D341Med (cell line): ENCODE measurements at places on chromosomes 6 and 20.

DNA sequence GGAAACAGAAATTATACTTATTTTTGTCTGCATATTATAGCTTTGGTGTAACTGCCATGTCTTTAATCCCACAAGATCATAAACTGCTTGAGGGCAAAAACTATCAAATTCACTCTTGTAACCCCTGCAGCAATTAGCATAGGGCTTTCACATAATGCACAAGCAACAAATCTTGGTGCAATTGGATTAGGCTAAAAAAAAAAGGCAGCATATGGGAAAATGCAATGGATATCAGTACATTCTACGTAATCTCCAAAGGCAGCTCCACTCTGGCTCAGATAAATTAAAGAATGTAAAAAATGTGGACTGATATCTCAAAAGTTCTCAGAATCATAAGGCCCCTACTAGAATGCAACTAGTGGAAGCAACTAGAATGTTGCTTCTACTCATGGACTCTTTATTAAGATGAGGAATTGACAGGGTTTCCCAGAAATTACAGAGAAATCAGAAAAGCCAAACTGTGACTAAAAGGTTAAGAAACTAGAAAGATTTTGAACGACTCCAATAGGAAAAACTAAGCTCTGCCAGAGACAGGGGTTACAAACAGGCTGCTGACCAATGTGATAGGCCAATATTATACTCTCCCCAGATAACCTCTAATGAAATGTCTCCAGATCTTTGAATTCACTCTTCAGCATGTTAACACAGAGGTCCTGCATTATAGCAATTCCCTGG is 55.0 kb downstream of the FILIP1 start:
- no peak for DNase-seq

GRCh38 chr6:6711832-6712448 is 123.4 kb downstream of the LY86 start:
- DNase-seq, result no peak

GRCh38 chr20:3109350-3110302 is 25.1 kb upstream of the AVP start:
- DNase-seq, result no peak

DNA sequence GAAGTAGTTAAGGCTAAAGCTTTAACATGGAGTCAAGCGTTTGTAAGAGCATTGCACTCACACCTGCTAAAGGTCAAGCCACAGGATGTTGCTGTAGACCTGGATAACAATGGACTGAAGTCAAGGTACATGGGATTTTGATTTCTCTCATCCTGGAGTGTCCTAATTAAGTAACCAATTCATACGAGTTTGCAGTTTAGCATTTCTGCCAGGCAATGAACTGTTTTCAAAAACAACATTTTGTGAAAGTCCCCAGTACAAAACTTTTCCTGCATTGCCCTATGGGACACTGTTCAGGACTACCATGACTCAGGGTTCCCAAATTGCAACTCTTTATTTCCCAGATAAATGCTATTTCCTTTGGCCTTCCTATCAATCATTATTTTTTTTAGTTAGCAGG is 17.4 kb upstream of the SIRPB1 start:
- no peak for DNase-seq

- DNase-seq, result no peak
Observed at GRCh38 chr6:37182736-37183590, 13.0 kb downstream of the PIM1 start.
